ENCODE measurements at places on chromosomes 4 and X.

GRCh38 chr4:139214039-139214534 lies 37.1 kb upstream of the ELF2 start:
- DNase-seq: no peak

GRCh38 chrX:63050225-63050624 lies 300.9 kb downstream of the SPIN4 start:
- no peak for DNase-seq

DNA sequence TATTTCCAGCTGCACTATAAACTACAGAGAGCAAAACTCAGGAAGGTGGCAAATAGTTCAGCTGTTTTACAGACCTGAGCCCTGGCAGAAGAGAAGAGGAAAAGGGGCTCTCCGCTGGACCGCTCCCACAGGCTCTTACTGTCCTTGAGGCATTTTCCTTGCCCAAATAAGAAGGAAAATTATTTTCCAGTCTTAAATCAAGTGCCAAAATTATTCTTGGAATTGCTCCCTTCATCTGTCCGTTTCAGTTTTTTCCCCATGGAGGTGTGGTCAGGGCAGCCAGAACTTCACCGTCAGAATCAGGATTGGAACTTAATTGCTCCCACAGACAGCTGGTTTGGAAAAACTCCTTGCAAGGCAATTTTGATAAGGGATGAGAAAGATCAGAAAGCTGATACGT lies 35.2 kb upstream of the SPINK2 start:
- DNase-seq: no peak

DNA sequence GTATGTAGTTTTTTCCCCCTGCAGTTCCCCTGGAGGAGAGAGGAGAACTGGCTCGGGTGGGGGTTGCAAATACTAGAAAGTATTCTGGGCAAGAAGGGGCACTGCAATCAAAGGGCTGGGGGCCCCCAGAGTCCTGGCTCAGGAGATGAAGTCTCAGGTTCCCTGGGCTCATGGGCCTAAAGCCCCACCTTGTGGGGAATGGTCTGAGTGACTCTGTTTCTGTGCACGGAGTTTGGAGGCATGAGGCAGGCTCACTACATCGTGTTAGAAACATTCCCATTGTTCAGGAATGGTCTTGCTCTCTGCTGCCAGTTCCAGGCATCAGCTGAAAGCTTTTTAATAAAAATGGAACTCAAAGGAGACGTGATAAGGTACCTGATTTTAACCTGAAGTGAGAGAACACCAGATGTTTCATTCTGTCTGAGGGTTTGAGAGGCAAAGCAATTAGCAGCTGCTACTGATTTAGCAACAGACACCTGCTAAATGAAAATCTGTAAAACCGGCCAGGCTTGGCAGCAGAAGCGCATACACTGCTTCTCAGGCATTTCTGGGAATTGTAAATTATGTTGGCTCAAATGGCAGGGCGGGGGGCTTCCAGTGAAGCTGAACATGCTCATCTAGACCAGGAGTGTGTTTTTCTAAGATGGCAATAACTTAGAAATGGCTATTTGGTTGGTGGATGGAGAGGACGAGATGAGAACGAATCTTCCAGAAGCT lies 122.7 kb downstream of the TMEM164 start:
- no peak for DNase-seq

- DNase-seq: no peak
Observed at GRCh38 chr4:83113429-83113786, 1.1 kb downstream of the PLAC8 start.

DNA sequence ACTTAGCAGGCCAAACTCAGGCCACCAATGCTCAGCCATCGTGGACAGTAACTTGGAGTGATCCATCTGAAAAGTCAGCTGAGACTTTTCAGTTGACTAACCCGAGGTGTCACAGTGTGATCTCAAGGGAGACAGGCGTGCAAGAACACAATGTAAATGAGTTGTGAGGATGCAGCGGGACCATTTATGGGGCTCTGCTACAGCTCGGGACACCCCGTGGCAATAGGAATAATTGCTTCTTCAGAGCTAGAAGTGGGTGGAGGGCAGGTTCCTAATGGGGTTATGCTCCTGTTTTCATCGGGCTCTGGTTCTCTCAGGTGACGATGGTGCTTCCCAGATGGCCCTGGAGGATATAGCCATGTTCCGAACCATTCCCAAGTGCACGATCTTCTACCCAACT lies 27.3 kb downstream of the TKTL1 start:
- DNase-seq: no peak

GRCh38 chr4:6011271-6011671 lies 7.0 kb downstream of the C4orf50 start:
- DNase-seq: no peak

DNA sequence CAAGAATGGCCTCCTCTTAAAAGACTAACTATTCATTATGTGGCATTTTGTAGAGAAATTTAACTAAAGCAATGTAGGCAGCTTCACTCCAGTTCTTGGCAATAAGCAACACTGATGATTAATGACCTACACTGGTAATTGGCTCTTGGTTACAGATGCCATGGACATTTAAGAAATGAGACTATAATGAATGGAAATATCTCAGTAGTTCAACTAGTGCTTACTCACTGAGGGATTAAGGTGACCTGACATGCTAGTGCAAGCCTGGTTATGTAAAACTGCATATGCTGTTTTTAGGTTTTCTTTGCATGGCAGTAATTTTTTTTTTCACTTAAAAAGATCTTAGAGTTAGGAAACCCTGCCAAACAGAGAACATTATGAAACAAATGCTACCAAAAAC lies 152.7 kb upstream of the AADAT start:
- DNase-seq: no peak

GRCh38 chr4:176641237-176641636 lies 151.5 kb downstream of the VEGFC start:
- DNase-seq: no peak

GRCh38 chr4:57443787-57444186 lies 333.6 kb upstream of the IGFBP7 start:
- DNase-seq: no peak

DNA sequence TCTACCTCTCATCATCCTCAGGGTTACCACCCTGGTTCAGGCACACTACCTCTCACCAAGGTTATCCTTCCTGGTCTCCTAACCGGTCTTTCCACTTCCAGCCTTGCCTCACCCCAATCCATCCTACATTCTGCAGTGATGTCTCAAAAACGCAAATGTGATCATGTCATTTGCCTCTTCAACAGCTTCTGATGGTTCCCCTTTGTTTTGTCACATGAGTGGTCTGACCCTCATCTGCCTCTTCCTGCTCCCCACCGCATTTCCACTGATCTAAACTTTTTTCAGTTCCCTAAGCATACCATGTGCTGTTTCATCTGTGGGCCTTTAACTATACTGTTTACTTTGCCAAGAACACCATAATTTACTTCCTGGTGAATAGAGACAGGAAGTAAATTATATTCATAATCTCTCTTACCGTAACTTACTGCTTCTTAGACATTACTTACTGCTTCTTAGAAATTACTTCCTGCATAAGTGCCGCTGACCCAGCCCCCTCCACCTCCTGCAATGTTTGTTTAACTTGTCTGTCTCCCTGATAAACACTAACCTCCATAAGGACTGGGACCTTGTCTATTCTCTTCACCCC lies 27.1 kb upstream of the NSUN7 start:
- DNase-seq: no peak

DNA sequence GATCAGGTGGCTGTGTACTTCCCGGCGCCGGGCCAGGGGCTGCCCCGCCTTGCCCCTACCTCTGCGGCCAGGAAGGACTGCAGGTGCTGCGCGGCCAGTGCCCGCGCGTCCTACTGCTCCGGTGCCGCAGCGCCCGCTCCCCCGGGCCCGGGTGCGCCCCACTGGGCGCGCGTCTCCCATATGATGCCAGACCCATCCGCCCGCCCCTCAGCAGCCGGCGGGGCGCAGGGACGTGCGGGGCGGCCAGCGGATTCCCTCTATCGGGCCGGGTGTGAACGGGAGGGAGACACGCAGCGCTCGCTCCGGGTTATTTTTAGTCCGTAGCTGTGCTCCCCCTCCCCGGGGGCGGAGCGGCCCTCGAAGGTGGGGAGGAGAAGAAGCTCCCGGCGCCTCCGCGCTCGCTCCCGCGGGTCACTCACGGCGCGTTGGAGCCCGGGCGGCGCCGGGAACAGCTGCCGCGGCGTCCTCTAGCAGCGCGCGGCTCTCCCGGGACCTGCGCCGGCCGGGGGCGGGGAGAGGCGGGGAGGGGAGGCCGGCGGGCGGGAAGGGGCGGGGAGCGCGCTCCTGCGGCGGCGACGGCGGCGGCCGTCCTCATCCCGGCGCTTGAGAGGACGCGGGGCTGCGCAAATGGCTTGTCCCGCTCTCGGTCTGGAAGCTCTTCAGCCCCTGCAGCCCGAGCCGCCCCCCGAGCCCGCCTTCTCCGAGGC lies 103.6 kb downstream of the UCHL1 start:
- DNase-seq: no peak

- no peak for DNase-seq
Observed at GRCh38 chr4:76902233-76902890, 4.4 kb upstream of the SOWAHB start.

GRCh38 chr4:3073158-3074077 lies 920 bp downstream of the HTT-AS start:
- no peak for DNase-seq

- no peak for DNase-seq
Observed at GRCh38 chr4:87882321-87882720, 49.6 kb downstream of the MEPE start.

DNA sequence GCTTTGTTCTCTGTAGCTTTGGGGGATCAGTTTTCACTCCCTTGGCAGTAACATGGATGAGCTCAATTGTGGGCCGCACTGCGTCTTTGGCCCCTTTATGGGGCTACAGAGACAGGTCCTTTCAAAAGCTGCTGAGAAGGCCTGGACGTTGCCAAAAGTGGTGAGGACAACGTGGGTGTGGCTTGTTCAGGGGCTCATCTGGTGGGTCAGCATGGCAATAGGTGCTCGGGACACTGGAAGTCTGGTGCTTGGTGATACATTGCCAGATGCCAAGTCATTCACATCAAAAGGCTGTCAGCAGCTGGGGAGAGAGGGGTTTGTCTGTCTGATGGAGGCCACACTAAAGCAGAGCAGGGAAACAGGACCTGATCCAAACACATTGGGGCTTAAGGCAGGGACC lies 149.8 kb upstream of the EOLA2 start:
- no peak for DNase-seq

DNA sequence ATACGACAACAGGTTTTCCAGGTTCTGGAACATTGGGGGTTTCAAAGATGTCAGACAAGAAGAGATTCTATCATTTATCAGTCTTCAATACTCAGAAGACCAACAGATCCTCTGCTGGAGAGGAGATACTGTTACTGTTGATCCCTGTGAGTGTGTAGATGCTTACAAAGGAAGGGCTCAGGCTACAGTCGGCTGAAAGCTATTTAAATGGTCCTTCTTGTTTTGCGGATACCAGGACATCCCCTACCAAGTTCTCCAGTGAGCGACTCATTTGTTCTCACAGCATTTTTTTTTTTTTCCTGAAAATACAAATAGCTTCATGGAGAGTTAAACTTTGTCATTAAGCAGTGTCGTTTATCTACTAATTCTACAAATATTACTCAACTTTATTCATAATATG lies 201.6 kb downstream of the CAMK2D start:
- DNase-seq: no peak

DNA sequence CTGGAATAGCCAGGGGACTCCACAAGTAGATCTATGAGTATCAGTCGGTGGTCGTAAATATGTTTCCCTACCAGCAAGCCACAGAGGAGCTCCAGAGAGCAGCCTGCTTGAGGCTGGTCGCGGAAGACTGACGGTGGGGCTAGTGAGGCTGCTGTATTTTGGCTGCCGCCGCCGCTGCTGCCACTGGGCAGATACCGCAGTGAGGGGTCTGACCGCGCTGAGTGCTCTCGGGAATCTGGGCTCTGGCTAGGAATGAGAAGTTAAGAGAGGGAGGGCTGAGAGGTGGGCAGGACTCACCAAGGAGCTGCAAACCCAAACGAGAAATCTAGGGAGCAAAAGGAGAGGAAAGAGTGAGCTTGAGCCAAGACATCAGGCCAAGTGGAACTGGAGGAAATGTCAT lies at the start of gene EXOC1L:
TSS of gene EXOC1L (plus strand) at position 157 of the 400 bp plus-strand sequence. CDS start at position 394, 237 bp downstream.
- no peak for DNase-seq

DNA sequence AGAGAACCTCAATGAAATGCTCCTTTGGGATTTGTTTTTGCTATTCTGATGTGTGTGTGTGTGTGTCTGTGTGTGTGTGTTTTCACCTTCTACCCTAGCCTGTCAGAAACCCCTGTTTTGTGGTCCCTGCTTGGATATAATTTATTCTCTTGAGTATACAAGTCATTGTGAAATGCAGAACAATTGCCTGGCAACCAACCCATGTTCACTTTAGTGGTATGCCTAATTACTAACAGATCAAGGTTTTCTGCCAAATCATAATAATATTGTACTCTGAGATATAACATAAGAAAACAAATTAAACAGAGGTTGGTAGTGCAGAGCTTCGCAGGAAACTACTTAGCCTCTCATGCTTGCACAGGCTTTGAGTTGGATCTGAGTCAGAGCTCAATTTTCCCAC lies 7.0 kb upstream of the TET2 start:
- no peak for DNase-seq

- no peak for DNase-seq
Observed at GRCh38 chr4:56106180-56107147, 157.7 kb downstream of the CEP135 start.

- DNase-seq: no peak
Observed at GRCh38 chr4:7335344-7336066, 99.2 kb downstream of the PSAPL1 start.

DNA sequence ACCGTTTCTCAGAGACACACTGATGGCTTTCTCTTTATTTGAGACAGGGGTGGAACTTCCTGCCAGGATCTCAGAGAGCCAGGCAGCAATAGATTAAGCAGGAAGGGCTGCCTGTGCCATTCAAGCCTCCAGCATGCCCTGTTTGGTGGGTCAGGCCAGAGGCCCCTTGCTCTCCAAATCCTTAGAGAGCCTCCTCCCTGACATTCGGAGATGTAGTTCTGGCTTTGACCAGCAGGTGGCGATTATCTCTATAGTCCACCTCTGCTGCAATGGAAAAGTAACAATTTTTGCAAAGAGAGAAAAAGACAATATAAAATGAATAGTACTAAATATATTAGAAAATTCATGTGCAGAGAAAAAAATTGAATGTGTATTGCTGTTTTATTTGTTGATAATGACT lies 93.9 kb downstream of the NXF2B start:
- peak; percentile 22 for DNase-seq

DNA sequence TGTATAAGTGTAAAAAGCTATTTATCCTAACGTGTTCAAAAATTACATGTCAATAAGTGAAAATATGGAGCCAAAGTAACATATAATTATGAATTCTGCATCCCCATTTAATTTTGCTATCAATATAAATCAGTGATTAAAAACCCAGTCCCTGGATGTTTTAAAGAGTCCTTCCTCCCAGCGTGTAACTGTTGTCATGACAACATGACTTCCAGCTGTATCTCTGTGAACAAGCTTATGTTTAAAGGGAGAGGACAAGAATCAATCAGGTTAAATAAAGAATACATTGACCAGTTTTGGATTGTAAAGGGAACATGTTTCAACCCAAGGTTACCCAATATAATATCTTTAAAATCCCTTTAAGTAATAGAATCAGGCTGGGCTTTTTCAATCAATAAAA lies 219.7 kb downstream of the NSUN7 start:
- DNase-seq: no peak

DNA sequence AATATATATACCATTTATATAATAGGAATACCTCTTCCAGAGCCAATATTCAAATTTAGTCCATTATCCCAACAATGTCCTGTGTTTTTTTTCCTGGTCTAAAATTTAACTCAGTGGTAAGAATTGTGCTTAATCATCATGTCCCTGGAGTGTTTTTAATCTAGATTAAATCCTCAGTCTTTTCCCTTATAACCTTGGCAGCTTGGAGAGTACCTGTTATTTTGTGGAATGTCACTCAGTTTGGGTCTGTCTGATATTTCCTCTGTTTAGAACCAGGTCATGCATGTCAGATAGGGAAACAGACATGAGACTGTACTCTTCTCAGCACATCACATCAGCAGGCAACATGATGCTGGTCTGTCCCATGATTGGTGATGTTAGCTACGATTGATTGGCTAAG lies 96.6 kb downstream of the HPGD start:
- DNase-seq: no peak

Data from activated CD4-positive, alpha-beta T cell treated with anti-CD3 and anti-CD28 coated beads for 4 hours (primary cell).